ENCODE measurements at places on chromosomes 7 and 10.

DNA sequence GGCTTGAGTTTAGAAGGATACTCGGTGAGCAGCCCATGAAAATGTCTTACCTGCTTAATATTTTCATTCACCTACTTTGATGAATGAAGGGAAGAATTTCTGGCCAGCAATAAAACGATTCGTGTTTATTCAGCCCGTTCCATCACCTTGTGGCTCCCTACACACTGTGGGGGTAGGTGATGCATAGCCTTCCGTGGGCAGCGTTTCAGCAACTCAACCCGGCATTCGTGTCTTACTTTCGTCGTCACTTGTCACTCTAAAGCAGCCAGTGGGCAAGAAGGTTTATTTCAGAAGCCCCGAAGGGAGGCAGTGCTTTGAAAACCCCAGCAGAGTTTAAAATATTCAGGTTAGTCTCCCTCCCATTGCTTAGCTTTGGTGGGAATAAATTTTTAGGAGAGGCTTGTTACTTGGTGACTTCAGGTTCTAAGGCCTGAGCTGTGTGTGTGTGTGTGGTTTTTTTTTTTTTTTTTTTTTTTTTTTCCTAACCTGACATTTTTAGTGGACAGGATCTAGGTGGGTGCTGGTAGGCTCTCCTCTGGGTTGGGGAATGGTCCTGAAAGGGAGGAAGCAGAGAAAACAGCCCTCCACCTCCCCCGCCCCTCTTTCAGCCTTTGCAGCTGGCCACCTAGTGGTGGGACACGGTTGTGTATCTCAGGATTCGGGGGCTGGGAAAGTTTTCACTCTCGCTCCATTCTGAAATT lies 1.8 kb downstream of the GRK5 start:
- no peak for DNase-seq

GRCh38 chr7:90688810-90689209 lies 92.7 kb downstream of the CDK14 start:
- no peak for DNase-seq

- DNase-seq, result no peak
Measured at GRCh38 chr7:113188396-113188795, 70.0 kb upstream of the SMIM30 start.

- DNase-seq, result no peak
Measured at GRCh38 chr10:12547301-12547771, 198.0 kb downstream of the CAMK1D start.

GRCh38 chr10:121063744-121064143 lies 212.6 kb downstream of the WDR11 start:
- no peak for DNase-seq

DNA sequence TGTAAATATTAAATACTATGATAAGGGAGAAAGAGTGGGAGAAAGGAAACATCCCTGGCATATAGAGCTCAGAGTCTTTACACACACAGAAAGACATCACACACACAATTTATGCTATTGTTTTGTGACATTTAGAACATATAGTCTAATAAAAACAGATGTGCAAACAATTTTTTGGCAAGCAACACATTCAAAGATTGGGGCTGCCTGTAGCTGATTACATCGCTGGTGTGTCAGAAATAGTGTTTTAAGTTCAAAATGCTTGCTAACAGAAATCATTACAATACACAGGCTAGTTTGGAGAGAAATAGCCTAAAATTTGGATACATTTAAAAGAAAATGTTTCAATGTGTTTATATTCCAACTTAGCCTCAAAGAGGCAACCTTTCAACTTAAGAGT lies 256.7 kb upstream of the NPVF start:
- no peak for DNase-seq

DNA sequence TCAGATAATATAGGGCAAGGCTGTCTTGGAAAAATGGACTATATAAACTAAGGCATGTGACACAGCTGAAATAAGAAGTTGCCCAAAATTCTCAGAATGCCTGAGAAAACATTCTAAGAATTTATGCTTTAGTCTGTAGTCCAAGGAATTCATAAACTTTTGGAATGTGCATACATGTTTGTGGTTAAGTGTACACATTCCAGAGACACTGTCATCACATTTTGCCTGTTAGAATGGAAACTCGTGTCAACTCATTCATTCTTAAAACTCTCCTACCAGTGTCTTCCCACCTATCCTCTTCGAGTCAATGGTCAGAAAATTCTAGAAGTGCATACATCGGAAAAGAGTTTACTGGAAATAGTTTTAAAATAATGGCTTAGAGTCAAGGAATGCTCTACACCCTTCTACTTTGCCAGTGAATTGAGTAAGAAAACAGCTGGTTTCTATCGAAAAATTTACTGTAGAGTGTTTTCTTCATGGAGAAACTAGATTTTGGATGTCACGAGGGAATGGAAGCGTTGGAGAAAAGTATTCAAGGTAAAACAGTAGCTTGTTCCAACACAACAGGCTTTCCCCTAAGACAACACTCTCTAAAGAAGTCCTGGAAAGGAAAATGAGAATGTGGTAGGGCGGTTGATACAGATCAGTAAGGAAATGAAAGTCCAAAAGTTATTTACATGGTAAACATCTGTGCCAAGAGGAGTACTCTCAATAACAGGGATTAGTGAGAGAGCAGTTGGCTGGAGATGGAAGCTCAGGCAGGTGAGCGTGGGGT lies 1177.6 kb upstream of the C7orf33 start:
- peak; percentile 92 for DNase-seq

- DNase-seq, result no peak
Measured at GRCh38 chr7:29009947-29010346, 51.8 kb upstream of the TRIL start.

DNA sequence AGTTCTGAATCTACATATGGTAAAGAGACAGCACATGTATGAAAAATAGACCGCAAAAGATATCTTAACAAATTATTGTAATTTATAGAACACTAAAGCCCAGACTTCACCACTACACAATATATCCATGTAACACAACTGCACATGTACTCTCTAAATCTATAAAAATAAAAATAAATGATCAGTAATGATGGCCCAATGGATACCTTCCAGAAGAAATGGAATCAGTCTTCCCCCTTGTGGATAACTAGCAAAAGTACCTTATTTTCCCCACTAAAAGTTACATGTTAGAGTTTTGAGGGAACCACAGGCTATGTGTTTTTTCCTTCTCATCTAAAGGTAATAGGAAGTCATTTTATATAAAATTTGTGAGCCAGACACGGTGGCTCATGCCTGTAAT lies 25.7 kb downstream of the C7orf25 start:
- no peak for DNase-seq

DNA sequence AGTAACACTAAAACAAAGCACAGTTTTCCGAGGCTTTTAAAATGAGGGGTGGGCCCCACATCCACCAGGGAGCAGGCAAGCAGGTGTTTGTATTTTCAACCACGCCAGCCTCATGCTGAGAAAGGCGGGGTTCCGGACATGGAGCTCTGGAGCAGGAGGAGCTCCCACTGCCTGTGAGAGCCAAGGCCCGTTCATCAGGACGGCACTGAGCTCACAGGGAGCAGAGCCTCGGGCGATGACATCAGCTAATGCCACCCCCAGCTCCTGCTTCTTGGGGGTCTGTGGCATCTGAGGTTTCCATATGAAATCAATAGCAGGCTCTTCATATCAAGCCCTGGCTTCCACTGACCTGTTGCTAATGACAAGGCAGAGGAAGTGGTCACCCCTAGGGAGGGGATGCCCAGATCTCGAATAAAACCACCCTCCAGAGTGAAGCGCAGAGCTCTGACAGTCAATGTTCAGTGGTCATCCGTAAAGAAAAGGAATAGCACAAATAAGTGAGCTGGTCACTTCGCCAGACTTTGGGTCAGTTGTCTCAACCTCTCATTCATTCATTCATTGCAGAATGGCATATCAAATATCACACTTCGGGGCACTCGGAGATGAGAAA lies 89.1 kb downstream of the TNS3 start:
- no peak for DNase-seq

GRCh38 chr7:66631471-66631870 lies 2.8 kb downstream of the KCTD7 start:
- DNase-seq, result no peak

DNA sequence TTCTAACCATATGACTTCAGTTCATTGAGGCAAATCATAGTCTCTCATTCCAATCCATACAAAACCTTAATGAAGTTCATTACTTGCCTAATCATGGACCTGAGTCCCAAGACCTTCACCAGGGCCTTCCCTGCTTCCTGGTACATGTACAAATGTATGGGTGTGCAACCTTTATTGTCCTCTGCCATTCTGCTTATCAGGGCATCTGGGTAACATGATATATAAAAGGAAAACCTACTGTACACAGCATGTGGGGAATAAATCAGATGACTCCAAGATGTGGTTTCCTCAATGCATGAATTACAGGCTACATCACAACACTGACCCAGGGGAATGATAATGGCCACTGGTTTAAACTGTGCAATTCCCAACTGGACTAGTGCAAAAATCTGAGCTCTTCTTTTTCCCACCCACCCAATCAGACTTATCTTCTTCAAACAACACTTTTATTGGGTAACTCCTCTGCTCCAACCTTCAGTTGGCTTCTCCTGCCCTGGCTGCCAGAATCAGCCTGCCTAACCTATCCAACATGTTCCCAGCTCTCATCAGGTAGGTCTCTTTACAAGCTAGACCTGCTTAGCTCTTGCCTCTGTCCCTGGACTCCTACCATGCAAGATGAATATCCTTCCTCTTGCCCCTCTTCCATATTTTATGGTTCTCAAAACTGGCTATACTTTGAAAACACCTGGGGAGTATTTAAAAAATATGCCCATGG lies 11.4 kb downstream of the GOT1 start:
- no peak for DNase-seq

DNA sequence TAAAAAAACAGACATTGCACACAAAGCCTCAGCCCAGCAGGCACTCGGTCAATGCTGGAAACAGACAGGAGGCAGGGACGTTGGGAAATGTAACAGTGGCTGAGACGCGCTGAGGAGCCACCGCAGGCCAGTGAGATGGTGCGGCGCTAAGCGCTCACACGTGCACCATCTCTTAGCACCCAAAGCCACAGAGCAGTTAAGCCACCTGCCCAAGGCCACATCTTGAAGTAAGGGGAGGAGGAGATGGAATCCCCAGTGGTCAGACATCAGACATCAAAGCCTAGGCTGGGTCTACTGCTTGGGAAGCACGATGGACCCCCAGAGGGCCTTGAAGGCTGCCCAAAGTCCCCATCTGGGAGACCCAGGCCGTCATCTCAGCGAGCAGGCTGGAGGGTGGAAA lies 15.6 kb downstream of the LAT2 start:
- no peak for DNase-seq

DNA sequence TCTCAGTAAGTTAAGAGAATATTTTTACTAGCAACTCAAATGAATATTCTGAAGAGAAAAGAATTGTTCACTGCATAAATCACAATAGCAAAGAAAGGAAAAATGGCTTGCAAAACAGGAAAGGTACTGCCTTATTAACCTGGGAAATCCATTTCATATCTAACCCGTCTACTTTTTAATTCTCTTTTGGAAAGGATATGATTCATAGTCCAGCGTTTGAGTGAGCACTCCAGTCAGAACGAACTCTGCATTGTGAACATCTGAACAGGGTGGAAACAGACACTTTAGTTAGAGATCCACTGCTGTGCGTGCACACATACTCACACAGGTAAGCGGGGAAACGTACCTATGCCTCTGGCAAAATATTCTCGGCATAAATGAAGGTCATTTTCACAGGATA lies 56.8 kb downstream of the PAXIP1 start:
- no peak for DNase-seq
